Right atrium auricular region (tissue), 2 donors: ENCODE measurements at places on chromosomes 12 and 14. TPM values are rescaled to one million over a fixed set of nuclear protein-coding genes. Genes with fewer than 3 reads are reported as not detected.

DNA sequence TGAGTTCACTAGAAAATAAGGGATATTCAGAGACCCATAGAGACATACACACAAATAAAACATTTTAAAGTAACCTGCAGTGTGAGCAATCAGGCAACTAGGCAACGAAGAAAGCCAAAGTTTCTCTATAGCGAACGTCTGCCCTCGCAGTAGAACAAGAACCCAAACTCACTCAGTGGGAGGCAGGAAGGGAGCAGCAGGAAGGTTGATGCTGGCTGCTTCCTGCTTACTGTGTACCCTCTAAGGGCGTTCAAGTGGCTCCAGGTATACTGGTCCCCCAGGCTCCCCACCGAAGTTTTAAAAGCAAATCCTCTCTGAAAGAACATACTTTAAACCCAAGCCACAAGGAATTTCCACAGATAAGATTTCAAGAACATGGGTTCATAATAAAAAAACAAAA, 249.3 kb downstream of the FOXN3 start:
- no peak for DNase-seq

- DNase-seq, result no peak
Measured at GRCh38 chr12:91778091-91778832, 367.4 kb downstream of the BTG1 start.

GRCh38 chr12:98185606-98186005, 329.8 kb upstream of the TMPO start:
- DNase-seq, result no peak

Gene ENDOU
- 0.55 TPM for total RNA-seq

DNA sequence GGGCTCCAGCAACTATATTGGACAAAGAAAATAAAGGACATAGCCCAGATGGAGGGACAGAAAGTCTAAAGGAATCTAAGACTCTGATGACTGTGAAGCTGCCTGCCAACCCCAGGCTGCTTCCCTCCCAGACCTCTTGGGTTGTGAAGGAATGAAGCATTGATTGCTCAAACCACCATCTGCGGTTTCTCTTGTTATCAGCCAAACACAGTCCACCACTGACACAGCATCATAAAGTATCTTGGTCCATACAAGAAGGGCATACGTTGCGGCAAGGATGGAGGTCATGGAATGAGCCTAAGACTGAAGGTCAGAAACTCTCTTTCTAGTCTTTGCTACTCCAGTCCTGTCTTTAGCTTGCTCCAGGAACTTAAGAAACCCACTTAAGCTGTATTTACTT, 58.5 kb upstream of the PLXNC1 start:
- DNase-seq, result no peak

DNA sequence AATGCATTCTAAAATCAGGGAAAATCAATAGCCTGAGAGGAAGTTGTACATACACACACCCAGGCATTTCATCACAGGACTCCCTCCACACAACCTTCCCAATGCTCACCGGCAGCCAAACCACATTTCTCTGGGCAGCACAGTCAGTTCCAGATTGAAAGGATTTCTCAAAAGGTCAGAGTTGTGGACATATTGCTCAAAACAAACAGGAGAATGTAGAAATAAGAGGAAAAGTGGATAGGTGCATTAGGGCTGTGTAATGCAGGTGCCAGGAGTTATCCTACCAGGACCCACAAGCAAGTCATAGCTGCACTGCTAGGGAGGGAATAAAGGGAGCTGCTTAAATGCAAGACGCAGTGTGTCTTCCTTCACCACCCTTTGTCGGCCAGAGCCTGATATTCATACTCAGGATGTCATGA, 62.9 kb downstream of the GCH1 start:
- DNase-seq, result peak; percentile 73

DNA sequence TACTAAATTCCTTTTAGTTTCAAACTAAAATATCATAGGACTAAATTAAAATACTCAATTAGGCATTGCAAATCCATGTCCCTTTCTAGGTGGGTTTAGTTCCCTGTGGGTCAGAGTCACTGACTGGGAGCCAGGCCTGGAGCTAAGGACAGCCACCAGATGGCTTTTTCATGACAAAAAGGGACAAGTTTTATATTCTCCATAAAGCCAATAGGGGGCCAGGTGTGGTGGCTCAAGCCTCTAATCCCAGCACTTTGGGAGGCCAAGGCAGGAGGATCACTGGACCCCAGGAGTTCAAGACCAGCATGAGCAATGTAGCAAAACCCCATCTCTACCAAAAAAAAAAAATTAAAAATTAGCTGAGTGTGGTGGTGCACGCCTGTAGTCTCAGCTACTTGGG, 35.4 kb upstream of the EIF5 start:
- DNase-seq, result no peak

Gene TAS2R42
- total RNA-seq, result not detected

GRCh38 chr12:62190689-62191490, 69.3 kb upstream of the USP15 start:
- no peak for DNase-seq

- no peak for DNase-seq
Measured at GRCh38 chr14:21063479-21063878, 5.9 kb downstream of the RNASE8 start.
